ENCODE measurements at places on chromosomes 13 and 19.

DNA sequence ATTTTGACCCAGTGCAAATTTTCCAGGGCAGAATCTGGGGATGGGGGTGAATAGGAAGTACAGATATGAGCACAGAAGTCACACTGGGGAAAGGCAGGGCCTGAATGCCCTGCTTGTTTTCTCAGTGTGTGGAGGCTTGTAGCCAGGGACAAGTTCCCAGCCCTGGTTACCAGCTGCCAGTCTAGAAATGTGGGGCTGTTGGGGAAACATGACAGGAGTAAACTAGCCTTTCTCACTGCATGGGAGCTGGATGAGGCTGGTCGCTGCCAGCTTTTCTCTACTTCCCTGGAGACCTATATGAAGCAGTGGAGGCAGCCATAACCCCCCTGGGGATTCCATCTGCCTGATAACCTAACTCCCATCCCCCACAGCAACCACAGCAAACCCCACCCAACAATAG lies 2267.7 kb downstream of the PCDH9 start:
- DNase-seq: no peak

DNA sequence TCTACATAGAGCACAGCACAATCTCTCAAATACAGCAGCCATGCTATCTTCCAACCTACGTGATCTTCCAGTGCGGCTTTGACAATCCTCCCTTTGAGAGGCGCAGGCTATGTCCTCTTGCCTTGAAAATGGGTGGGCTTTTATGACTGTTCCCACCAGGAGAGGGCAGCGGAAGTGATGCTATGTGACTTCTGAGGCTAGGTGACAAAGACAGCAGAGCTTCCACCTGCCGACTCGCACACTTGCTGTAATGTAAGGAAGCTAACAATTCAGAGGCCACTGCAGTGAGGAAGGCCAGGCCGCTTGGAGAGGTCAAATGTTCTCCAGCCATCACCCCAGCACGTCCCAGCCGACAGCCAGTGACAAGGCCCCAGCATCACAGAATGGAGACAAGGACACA lies 65.8 kb downstream of the MRPL57 start:
- DNase-seq: no peak

- DNase-seq: no peak
Measured at GRCh38 chr13:19860884-19861655, 2.4 kb downstream of the ZMYM5 start.

DNA sequence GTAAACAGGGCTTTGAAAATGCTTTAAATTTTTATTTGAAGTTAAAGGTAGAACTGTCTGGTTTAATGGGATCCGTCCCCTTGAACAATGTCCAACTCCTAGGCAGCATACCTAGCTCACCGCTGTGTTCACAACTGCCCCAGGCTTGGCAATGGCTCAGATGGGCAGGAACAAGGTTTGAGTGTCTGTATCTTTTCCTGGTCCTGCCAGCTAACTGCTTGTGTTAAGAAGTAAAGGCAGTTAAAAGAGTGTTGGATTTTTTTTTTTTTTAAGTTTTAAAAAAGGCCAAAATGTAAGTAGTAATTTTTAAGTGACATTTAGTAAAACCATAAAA lies 66.7 kb upstream of the FNDC3A start:
- peak; percentile 15 for DNase-seq

GRCh38 chr13:23945612-23946011 lies 48.3 kb upstream of the C1QTNF9B start:
- no peak for DNase-seq

DNA sequence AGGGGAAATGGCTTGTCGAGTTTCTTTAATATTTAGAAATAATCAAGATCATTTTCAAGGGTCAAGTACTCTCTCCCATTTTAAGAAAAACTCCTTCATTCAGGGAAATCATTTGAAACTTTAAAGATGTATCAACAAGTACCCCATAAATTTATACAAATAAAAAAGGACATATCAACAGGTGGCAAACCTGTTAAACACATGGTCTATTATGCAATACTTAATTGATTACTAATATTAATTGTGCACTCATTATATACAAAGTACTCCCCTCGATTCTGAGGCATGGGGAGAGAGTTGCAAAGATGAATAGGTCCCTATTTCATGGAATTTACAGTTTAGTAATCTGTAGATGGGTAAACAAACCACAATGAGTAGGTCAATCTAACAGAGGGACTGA lies 2.1 kb upstream of the LRCH1 start:
- DNase-seq: no peak

- DNase-seq: peak; percentile 29
Measured at GRCh38 chr19:44512326-44513298, 12.3 kb upstream of the ZNF180 start.

DNA sequence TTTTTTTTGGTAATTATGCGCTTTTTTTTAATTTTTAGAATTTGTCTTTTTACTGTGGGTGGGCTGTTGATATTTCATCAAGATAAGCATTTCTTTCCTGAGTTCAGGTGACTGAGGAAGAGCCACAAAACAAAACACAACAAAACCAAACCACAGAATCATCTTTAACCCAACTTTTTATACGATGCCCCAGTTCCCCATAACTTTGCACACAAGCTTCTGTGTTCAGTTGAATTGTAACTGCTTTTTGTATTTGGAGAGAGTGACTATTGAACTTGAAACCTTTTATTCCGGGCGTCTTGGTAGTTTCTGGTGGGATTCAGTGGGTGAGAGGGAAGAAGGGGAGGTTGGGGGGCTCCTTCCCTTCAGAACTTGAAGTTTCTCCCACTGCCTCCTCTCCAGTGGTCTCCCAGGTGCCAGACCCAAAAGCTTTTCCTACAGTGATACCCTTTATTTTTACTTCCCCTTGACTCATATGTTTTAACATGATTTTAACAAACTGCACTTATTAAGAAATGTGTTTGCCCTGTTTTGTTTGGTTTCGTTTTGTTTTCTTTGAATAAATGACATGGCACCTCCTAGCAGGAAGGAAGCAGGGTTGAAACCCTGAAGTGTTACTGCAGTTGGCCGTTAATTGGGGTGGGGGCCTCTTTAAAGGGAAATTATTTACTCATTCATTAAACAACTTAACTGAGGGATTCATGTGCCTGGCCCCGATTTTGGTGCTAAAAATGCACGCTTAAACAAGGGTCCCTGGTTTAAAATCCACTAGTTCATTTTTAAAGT lies 2.7 kb upstream of the CCDC97 start:
- DNase-seq: no peak

- peak; percentile 84 for DNase-seq
Measured at GRCh38 chr19:3721131-3721886, 13.1 kb downstream of the TJP3 start.

DNA sequence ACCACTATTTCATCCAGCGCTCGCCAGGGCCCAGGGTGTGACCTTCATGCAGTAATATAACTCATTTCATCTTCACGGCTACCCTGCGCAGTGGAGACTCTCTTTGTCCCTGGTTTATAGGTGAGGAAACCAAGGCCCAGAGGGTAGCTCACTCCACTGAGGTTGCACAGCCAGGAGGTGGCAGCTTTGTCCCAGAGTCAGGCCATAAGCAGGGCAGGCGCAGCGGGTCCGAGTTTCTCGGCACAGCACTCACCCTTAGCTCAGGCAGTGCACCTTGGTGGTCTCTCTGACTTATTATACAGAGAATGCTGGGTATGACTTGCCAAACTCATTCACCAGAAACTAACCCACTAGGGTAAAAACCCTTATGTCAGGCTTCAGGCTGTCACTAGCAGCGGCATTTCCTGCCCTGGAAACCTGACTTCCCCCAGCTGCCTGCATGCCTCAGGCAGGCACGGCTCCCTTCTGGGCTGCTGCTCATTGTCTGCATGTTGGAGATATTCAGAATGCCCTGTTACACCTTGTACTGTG lies 24.5 kb downstream of the PPP5C start:
- no peak for DNase-seq

DNA sequence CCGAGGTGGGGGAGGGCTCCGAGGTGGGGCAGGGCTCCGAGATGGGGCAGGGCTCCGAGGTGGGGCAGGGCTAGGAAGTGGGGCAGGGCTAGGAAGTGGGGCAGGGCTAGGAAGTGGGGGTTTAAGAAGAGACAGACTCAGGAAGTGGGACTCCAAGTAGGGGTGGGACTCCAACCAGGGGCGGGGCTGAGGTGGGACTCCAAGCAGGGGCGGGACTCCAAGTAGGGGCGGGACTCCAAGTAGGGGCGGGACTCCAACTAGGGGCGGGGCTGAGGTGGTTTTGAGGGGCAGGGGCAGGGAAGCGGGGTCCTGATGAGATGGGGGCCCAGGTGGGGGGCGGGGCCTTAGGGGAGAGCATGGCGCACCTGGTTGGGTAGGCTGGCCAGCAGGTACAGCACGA lies 13.6 kb downstream of the CFD start:
- DNase-seq: no peak

- no peak for DNase-seq
Measured at GRCh38 chr19:56705939-56706338, 34.4 kb upstream of the ZNF835 start.

- DNase-seq: no peak
Measured at GRCh38 chr13:25977671-25978070, 74.1 kb downstream of the SHISA2 start.

GRCh38 chr13:54486421-54487166 lies 1458.0 kb downstream of the OLFM4 start:
- DNase-seq: no peak

- DNase-seq: no peak
Measured at GRCh38 chr13:75871059-75871458, 234.9 kb downstream of the LMO7 start.

DNA sequence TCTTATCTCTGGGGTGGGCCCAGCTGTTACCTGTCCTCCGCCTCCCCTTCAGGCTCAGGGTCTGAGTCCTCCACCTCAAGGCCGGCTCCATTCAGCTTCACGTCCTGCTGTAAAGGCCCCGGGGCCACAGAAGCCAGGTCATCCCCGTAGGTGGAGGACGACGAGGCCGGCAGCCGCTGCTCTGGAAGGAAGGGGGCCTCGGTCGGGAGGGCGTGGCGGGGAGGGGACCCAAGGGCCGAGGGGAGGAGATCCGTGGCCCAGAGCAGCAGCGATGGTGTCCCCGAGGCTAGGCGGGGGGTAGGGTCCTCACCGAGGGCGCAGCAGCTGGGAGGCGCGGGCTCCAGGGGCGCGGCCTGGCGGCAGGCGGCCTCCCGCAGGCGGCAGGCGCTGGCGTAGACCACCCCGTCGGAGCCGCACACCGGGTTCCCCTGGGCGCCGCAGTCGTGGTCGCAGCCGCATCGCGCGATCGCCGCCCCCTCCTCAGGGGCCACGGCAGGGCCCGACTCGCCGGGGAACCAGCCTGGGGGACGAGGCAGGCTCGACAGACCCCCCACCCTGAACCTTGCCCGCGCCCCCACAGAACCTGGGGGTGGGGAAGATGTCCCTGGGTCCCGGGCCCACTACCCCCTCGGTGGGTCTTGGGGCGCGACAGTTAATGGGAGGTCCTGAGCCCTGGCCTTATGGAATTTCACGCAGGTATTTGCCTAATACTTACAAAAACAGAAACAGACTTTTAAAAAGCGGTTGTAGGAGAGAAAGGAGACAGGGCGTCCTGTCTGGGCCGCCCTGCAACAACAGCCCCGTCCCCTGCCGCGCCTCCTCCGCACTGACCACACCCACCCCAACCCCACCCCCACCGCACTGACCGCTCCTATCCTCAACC lies 7.6 kb downstream of the F2RL3 start:
- DNase-seq: no peak

DNA sequence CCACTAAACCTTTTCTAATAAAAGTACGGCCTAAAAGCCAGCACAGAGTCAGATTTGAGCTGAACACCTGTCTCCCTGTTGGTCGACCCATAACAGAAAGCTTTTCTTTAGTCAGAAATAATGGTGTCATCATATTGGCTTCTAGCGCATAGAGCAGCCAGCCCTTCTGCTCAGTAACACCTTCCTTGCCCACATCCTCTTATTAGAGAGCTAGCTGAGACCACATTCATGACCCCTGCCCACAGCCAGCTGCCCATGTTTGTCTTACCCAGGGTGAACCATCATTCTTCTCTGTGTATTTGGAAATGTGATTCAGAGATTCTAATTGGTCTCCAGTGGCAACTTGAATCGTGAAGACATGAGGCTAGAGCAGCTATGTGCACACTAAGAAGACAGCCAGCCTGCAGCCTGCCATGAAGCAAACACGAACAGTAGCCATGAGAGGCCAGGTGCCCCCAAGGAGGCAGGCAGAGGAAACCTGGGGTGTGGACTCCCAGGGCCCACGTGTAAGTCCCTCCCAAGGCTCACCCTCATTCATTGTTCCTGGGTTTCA lies 82.3 kb upstream of the PDCD5 start:
- no peak for DNase-seq

- DNase-seq: no peak
Measured at GRCh38 chr19:51702103-51702824, 9.1 kb downstream of the SPACA6 start.

DNA sequence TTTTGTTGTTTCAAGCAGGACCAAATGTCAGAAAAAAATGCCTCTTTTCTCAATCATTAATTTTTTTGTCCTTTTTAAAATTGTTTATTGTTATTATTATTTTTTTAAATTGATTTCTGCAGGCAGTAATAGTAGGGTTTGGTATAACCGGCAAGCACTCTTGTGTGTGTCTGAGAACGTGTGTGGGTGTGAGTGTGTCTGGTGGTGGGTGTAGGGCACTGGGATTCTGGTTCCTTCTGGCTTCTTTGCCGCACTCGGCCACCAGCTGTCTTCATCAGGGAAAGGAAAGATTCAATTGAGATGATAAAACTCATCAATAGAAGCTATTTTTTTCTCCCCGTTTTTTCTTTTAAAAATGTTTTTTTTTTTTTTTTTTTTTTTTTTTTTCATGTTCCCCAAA lies 56.4 kb downstream of the IER2 start:
- no peak for DNase-seq

GRCh38 chr13:63851526-63851925 lies 2435.9 kb upstream of the PCDH20 start:
- DNase-seq: no peak

DNA sequence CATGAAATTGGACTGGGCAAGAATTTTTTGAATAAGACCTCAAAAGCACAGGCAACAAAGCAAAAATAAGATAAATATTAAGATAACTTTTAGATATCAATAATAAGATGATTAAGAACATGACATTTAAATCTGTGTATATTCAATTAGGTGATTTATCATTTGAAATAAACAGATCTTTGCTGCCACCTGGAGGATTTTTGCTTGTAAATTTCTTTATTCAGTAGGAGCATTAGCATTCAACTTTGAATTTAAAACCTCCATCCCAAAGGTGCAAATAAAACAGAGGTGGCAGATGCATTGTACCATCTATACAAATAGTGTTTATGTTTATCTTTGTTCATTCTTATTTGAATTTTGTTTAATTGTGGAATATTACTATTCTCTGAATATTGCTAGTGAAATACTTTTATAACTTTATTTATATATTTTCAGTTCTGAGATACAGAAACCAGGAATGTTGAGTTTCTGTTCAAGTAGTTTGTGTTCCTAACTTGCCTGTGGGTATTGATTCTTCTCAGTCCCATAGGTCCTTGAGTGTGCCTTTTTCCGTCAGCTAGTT lies 20.9 kb downstream of the COG6 start:
- peak; percentile 36 for DNase-seq

GRCh38 chr19:15452111-15453047 lies 2.6 kb upstream of the WIZ start:
- no peak for DNase-seq

DNA sequence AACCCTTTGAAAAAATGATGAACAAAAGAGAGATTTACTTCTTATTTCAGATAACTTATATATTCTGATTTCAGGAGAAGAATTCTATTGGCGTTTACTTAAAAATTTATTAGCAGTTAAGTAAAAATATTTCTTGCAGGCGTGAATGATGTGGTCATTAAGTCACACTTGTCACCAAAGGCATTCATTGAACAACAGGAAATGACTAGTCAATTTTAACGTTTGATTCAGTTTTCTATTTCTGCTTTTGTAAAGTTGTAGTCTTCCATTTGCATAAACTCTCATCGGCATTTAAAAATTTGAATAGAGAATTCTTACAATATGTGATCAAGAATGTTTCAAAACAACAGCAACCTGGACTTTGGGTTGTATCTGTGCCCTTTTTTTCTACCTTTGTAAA lies 83.4 kb downstream of the GPR12 start:
- DNase-seq: no peak

Measured in NCI-H2081 (cell line).